ENCODE measurements at places on chromosomes 12 and 14.

GRCh38 chr12:46087916-46088439 lies 97.6 kb upstream of the SCAF11 start:
- no peak for DNase-seq

DNA sequence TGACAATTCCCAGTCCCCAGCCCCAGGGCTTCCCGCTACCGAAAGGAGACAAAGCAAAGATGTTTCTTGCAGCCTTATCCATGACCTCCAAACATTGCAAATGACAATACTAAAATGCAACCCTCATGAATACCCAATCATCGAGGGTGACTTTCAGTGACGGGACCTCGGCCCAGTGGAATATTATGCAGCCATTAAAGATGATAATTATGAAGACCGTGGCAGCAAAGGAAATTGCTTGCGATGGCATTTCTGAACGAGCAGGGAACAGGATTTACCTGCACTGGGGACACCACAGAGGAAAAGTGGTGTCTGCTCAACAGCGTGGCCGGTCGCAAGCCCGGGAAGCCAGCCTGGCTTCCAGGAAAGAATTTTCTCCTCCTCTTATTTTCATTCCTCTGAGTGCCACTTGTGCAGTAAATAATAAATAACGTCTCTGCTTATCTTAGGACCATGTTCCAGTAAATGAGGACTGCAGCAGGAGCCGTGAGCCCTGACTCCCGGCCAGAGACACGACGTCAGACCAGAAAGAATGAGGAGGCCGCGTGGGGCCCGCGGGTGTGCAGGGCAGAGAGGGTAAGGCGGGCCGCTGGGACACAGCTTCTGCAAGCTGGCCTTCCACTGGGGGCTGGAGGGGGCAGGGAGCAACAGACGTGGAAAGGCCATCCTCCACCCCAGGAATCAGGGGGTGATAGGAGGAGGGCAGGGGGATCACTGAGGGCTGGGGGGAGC lies 6.6 kb downstream of the C14orf180 start:
- no peak for DNase-seq

DNA sequence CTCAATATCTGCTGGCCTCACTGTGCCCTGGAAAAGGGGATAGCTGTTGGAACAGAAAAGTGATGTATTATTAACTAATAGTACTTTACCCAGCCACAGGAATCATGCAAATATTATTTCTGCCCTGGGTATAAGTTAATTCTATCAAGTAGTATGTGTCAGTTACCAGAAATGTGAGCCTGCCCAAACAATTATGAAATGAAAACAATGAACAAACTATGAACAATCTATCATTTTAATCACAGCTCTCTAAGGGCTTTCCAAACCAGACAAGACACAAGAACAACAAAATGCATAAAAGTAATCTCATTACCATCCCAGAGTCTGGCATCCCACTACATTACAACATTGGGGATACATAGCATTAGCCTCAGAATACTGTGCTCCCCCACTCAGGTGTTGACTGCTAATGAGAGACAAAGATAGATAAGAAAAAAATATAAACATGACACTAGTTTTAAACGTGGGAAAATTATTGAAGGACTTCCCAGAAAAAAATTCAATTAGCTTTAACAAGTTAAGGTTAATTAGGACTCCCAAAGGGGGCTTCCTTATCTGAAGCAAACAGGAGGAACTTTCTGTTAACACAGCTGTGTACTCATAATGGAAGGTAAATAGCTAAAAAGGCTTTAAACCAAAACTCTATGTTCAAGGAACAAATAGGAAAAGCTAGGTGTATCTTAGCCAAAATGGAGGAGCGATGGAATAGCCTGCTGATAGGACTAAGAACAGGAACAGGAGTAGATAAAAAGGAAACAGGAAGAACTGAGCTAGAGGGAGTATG lies 3.3 kb downstream of the DCAF5 start:
- no peak for DNase-seq

- DNase-seq, result no peak
These were observed 2.2 kb upstream of the DIABLO start for GRCh38 chr12:122228092-122228491.

GRCh38 chr14:86799244-86799647 lies 1193.7 kb downstream of the GALC start:
- DNase-seq, result no peak
